ENCODE measurements at places on chromosomes 7 and 10.

DNA sequence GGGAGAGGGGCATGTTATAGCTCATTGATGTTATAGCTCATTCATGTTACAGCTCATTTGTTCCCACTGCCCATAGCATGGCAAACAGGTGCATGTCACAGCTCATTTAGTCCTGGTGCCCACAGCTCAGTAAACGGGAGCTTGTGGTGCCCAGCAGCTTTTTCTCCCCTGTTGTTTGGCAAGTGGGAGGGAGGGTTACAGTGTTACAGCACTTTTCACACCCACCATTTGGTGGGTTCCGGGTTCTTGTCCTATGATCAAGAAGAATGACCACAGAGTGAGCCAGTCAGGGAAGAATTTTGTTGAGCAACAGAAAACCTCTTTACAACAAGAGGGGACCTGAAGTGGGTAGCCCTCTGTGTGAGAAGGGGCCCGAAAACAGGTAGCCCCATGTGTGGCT is 162.8 kb upstream of the CSTF2T start:
- no peak for DNase-seq

DNA sequence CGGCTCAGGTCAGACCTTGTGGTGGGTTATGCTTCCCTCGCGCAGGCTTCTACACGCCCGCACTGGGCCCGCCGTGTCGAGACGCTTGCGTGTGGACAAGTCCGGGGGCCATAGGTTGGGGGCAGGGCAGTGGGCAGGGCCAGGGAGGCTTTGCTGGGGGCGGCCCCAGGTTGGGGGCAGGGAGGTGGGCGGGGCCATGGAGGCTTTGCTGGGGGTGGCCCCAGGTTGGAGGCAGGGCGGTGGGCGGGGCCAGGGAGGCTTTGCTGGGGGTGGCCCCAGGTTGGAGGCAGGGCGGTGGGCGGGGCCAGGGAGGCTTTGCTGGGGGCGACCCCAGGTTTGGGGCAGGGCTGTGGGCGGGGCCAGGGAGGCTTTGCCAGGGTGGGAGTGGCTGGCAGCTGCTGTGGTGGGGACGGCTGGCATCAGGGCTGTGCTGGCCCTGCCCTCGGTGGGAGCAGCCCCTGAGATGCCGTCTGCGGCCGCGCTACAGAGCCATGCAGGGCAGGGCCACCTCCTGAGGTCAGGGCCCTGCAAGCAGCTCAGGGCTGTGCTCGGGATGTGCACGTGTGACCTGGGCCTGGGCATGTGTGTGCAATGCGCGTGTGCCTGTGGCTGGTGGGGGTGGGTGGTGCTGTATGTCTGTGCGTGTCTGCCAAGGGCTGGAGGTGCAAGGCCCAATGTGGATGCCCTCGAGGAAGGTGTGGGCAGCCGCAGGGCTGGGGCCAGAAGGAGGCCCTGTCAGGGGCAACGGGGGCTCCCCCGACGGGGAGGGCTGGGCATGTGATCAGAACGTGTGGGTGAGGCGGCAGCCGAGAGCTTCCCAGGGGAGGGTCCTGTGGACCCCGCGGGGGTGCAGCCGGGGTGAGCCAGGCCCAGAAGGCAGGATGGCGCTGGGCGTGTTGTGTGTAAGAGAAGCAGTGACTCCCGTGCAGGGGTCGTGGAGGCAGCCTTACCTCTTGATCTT is 72.5 kb upstream of the NKX6-2 start:
- no peak for DNase-seq

GRCh38 chr7:45968856-45969541 is 47.9 kb upstream of the IGFBP3 start:
- no peak for DNase-seq

DNA sequence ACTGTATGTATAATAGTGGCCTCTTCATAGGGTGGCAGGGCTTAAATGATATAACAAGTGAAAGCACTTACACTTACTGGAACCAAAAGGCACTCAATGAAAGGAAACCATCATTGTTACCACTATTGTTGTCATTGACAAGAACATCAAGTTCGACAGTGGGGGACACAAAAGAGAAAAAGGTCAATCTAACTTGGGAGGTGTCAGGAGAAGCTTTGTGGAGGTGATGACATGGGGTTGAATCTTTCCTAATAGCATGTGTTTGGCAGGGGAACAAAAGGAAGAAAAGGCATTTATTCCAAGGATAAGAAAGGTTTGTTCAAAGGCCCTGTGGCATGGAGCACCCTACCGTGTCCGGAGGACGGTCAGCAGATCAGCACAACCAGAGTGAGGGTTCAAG is 18.2 kb upstream of the ENO4 start:
- no peak for DNase-seq

GRCh38 chr7:76073335-76073990 is 25.6 kb downstream of the MDH2 start:
- no peak for DNase-seq

- peak; percentile 96 for DNase-seq
Observed at GRCh38 chr7:151687523-151688235, 168.0 kb upstream of the RHEB start.

DNA sequence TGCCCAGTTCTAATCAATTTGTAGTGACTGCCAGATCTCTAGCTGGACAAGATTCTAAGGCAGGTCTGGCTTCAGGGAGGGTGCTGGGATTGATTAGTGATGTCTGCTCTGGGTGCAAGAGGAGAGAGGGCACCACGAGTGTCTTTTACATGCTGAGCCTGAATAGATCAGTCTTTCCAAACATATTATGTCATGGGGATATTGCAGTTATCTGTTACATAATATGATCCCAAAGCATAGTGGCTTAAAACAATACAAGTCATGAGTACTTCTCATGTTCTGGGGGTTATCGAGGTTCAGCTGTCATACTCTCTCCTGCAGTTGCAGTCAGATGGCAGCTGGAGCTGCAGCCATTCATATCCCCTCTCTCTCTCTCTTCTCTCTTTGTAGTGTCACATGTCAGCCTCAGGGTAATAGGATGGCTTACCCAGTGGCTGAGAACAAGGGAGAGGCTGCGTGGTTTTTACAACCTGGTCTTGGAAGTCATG is 26.0 kb downstream of the SLC29A3 start:
- DNase-seq, result no peak

GRCh38 chr10:50480054-50481007 is 143.4 kb downstream of the SGMS1 start:
- no peak for DNase-seq

DNA sequence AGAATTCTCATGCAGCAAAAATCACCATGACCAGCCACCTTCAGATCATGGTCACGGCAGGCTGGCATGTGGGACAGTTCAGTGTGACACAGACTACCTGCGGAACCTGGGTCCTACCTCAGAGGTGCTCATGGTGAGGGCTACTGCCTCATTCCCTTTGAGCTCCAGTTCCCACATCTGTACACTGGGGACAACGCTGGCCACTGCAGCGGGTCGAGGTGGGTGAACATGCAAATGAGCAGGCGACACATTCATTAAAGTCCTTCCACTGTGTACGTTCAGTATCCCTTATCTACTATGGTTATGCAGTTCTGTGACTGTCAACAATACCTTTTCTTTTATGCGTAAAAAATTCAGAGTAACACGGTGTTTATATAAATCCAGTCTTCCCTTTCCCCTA is 218.7 kb upstream of the AOAH start:
- DNase-seq, result no peak

GRCh38 chr7:52257890-52258289 is 777.5 kb upstream of the POM121L12 start:
- no peak for DNase-seq

- no peak for DNase-seq
Observed at GRCh38 chr7:44151956-44152355, 10.8 kb upstream of the MYL7 start.

DNA sequence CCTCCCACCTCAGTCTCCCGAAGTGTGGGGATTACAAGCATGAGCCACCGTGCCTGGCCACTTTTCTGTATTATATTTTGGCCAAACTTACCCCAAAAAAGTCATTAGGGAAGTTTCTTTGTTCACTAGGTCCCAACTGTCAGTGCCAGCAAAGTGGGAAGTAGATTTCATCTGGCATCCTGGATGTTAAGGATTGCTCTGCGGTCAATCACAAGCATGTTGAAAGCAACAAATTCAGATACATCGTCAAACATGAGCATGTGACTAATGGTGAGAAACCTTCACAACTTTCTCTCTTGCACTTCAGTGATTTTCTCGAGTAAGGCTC is 14.3 kb upstream of the LRRC17 start:
- DNase-seq, result no peak

GRCh38 chr10:52100011-52100547 is 214.0 kb upstream of the DKK1 start:
- DNase-seq, result no peak

DNA sequence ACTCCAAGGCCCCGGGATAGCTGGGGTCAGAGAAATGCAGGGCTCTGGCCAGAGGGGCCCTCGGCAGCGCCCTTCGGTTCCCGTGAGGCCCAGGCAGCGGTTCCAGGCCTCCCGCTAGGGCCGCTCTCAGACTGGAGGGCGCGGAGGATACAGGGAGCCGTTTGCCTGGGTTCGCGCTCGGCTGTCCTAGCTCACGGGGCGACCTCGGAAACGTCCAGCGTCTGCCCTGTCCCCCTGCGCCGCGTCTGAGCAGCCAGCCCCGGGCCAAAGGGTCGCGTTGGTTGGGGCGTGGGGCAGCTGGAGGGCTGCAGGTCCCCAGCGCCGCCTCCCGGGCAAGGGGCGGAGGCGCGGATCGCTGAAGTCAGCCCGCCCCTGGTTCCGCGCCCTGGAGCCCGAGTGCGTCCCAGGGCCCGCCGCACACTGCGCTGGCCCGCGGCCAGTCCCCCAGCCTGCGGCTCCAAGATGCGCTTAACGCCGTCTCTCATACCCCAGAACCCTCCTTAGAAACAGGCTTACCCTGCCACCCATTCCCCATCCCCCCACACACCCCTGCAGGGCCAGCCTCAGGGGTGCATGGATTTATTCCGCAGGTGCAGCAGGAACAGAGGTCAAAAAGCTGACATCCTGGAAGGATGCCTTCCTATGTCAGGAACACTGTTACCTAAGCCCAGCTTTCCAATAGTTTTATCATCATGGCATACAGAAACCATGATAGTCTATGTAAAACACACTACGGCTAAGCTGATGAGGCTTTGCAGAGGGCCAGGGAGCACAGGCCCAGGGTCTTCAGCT is 22.1 kb upstream of the OPN4 start:
- no peak for DNase-seq

DNA sequence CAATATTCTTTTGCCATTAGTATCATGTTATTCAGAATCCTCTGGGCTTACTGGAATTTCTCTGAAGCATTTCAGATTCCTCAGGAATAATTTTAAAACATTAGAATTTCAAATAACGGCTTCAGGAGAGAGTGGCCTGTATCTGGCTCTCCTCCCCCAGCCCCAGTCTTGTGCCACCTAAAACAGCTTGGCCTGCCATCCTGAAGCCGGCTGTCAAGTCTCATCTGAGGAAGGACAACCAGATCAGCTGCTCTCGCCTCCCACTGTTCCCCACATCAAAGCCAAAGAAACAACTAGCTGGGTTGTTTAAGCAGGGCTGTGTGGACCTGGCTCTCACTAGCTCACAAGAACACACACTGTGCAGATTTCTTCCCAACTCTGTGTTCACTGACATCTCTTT is 178.2 kb downstream of the FGFR2 start:
- DNase-seq, result no peak

GRCh38 chr7:47757921-47758411 is 176.1 kb upstream of the TNS3 start:
- DNase-seq, result peak; percentile 89

DNA sequence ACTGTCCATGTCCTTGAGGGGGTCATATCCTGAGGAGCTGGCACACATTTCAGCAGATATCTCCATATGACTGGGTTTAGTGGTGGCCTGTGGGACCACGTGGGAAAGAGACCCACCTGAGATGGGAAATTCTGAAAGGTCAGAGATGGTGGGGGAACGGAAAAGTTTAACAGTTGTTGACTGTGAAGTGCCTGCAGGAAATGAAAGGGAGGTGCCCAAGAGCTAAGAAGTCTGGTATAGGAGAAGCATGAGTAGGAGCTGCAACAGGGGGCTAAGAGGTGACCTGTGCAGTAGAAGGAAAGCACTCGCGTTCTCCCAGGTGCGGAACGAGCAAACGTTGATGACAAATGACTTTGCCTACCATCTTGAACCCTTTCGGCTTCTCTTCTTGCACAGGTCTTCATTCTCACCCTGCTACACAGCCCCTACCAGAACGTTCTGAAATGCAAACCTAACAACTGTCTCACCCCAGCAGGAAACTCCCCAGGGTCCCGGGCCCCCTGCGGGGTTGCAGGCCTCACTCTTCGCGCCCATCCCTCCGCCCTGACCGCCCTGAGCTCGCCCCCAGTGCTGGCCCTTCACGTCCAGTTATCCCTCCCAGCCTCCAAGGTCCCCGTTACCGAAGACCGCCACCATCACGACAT is 9.8 kb upstream of the FXYD4 start:
- DNase-seq, result no peak

- peak; percentile 42 for DNase-seq
Observed at GRCh38 chr7:142880876-142881505, 4.6 kb downstream of the TRPV6 start.

GRCh38 chr10:131677671-131678070 is 223.1 kb upstream of the PPP2R2D start:
- no peak for DNase-seq

GRCh38 chr10:4623757-4624420 is 202.1 kb upstream of the AKR1E2 start:
- DNase-seq, result peak; percentile 14

DNA sequence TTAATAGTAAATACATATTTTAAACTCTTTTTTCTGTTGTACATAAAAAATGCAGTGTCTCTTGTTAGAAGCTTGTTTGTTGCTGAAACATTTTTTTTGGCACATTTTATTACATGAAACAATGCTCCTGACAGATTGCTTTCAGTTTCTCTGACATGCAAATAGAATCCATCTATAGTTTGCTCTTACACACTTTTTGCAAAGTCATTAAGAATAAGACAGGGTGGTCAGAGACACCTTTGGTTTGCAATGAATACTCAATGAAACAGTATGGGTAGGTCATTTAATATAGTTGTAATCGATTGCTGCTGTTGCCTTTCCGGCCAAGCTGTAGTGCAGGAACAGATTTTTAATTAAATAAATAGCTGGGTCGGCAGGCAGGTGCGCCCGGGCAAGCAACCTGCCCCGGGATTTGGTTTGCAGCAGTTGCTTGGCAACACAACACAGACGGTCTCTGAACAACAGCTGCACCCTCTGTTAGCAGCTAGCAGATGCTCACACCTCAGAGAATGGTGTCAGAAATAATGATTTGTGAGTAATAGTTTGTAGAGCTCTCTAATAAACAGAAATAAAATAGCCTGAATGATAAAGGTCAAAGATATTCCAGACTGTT is 115.7 kb upstream of the CACNA2D1 start:
- DNase-seq, result no peak

GRCh38 chr10:114472877-114473253 is 68.6 kb upstream of the AFAP1L2 start:
- no peak for DNase-seq

Measured in fibroblast of pulmonary artery (primary cell).